Kidney glomerular epithelial cell (primary cell): ENCODE measurements at places on chromosomes 16 and 17.
A peak's percentile ranks its signal among the peaks of the same experiment; 100 is the strongest.

- peak; percentile 34 for DNase-seq
Observed at GRCh38 chr16:50259334-50260205, 6.8 kb upstream of the ADCY7 start.

DNA sequence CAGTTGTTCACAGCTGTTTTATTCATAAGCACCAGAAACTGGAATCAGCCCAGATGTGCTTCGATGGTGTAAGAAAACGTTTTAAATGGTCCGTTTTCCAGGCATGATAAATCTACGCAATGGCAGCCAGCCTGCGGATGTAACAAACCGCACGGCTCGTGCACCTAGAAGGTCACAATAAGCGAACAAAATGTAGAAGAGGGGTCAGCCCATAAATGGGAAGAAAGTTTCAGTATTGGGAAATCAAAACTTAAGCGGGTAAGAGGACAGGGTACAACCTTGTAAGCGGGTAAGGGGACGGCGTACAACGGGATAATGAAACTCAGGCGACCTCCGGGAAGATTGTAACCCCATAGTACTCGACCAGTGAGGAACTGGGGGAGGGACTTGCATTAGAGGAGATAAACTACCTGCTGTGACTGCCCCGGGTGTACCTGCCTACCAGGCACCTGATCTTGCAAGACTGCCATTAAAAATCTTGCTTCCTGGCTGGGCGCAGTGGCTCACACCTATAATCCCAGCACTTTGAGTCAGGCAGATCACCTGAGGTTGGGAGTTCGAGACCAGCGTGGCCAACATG, 66.6 kb downstream of the ANKRD11 start:
- DNase-seq: no peak

- DNase-seq: no peak
Observed at GRCh38 chr16:64982581-64982980, 139.3 kb downstream of the CDH11 start.

GRCh38 chr16:73166947-73167550, 119.1 kb upstream of the ZFHX3 start:
- DNase-seq: no peak

GRCh38 chr17:63931981-63932561, at the start of gene CD79B:
TSS of gene CD79B (minus strand) at chr17:63932331. CDS start at chr17:63932261, 70 bp downstream.
- no peak for DNase-seq

- no peak for DNase-seq
Observed at GRCh38 chr16:55378616-55379015, 54.6 kb downstream of the IRX6 start.

- DNase-seq: peak; percentile 27
Observed at GRCh38 chr17:1275962-1276736, 3.3 kb upstream of the TRARG1 start.

- no peak for DNase-seq
Observed at GRCh38 chr16:88566158-88566557, 4.0 kb upstream of the ZC3H18 start.

GRCh38 chr16:1057252-1057932, 15.2 kb upstream of the SSTR5 start:
- no peak for DNase-seq

DNA sequence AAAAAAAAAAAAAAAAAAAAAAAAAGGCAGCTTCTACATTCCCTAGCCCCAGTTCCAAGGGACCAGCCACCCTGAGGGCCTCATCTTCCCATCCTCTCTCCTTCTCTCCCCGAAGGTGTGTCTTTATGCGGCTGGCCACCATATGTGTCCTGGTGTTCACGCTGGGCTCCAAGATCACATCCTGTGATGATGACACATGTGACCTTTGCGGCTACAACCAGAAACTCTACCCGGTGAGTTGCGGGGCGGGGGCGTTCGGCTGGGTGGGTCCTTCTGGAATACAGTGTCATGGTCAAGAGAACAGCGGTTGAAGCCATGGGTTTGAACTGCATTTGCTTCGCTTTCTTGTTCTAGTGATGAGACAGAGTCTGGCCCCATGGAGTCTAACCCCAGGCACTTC, 22.6 kb upstream of the COQ7 start:
- DNase-seq: no peak

DNA sequence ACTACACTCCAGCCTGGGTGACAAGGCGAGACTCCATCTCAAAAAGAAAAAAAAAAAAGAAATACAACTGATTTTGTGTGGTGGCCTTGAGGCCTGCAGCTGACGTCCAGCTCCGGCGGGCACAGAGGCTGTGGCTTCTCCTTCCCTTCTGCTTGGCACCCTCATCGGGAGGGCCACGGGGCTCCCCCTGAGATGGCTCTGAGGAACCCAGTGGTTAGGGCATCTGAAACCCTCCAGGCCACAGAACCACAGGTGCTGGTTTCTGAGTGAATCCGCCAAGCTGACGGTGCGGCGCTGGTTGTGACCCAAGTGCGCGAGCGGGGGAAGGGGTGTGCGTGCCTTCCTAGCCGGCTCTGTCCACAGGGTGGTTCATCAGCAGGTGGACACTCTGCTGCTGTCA, 63.4 kb downstream of the LMF1 start:
- DNase-seq: no peak

- no peak for DNase-seq
Observed at GRCh38 chr17:32878211-32878610, 1.3 kb upstream of the MYO1D start.

- no peak for DNase-seq
Observed at GRCh38 chr17:38558728-38559050, 47.1 kb downstream of the SRCIN1 start.

GRCh38 chr17:17919169-17920107, 52.8 kb downstream of the TOM1L2 start:
- DNase-seq: peak; percentile 59

DNA sequence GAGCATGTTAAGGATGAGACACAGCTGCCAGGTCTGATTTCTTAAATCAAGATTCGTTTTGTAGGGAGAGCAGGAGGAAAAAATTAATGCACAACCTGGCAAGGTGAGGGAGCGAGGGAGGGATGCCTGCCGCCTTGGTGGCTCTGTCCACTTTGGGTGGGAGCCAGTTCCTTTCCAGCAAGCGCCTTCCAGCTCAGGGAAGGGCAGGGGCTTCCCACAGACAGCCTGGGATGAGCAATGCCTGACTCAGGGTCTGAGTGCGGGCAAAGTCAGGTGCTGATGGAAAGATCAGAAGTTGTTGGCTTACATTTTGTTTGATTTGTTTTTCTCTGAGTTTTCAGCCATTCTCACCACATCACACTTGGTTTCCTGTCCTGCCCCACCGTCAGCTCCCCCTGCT, 220.7 kb downstream of the ENGASE start:
- no peak for DNase-seq

GRCh38 chr17:48745381-48746275, 17.1 kb upstream of the HOXB13 start:
- no peak for DNase-seq

DNA sequence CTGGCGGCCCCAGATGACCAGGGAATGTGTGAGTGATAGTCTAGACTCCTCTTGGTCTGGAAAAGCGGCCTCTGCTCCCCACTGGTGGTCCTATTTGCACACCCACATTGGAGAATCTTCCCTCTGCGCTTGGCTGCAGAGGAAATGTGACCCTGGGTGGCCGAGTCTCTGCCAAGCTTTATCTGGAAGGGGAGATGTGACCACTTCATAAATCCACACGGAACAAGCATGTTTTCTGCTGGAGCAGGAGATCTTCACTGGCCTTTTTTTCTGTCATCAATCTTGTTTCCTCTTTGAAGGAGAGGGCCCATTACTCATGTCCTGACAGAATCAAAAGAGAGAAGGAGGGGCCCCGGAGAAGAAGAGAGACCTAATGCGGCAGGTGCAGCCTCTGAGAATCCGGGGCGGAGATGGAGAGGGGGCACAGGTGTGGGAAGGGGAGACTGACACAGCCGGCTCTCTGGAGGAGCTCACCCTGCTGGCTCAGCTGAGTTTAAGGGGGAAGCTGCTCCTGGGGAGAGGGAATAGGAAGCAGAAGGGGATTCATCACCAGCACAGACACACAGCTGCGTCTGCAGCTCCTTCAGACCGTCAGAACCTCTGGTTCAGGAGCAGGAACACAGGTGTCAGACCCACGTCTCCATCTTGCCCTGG, 116.3 kb downstream of the SOX9 start:
- DNase-seq: no peak

GRCh38 chr17:64661726-64661975, 456 bp downstream of the SMURF2 start:
- no peak for DNase-seq

GRCh38 chr17:1941272-1942065, 83.7 kb downstream of the RTN4RL1 start:
- DNase-seq: no peak

- DNase-seq: no peak
Observed at GRCh38 chr16:57638381-57638780, 10.0 kb downstream of the ADGRG1 start.

DNA sequence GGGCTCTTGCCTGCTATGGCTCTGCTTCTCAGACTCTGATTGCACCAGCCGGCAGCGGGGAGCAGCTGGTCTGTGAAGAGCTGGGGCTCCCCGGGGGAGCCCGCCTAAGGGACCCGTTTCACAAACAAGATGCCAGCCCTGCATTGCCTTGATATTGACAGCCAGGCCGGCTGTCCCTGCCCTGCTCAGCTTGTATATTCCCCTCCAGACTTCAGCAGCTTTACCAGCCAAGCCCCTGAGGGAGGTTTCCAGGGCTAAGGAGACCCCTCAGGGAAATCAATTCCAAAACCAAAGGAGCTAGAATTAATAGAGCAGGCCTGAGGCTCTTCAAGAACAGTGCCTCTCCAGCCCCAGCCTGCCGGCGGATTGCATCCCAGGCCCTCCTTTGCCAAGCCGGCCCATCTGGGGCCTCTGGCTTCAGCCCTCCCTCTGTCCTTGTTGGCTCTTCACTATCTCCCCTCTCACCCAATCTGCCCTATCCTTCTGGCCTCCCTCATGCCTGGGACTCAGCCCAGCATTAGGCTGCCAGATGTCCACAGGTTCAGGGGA, 5.7 kb downstream of the CALB2 start:
- DNase-seq: no peak

GRCh38 chr17:30422171-30422570, 43.4 kb downstream of the CPD start:
- DNase-seq: no peak

GRCh38 chr17:30239089-30239462, 3.6 kb upstream of the SLC6A4 start:
- DNase-seq: no peak
